ENCODE measurements at places on chromosomes 2 and 18.

GRCh38 chr2:149258531-149258930 lies 71.9 kb upstream of the LYPD6 start:
- DNase-seq: no peak

GRCh38 chr2:239479471-239479870 lies 78.7 kb upstream of the HDAC4 start:
- DNase-seq: no peak

DNA sequence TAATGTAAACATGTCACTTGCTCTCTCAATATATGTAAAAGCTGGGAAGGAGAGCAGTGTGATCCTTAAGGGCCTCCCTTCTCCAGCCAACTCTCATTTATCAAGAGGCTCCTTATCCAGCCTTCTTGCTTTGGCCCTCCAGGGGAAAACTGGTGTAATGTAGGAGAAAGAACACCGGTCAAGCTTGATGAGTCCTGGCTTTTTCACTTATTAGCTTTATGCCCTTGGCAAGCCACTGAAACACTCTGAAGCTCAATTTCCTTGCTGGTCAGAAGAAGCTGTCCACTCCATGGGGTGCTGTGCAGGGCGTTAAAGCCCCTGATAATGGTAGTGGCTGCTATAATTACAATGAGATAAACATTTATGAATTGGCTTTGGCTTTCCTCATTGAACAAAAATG lies 251.2 kb upstream of the RBBP8 start:
- no peak for DNase-seq

- no peak for DNase-seq
These were observed 143.1 kb downstream of the PTH2R start for GRCh38 chr2:208549546-208550158.

- no peak for DNase-seq
These were observed 252.1 kb downstream of the ZNF521 start for GRCh38 chr18:25099895-25100294.

DNA sequence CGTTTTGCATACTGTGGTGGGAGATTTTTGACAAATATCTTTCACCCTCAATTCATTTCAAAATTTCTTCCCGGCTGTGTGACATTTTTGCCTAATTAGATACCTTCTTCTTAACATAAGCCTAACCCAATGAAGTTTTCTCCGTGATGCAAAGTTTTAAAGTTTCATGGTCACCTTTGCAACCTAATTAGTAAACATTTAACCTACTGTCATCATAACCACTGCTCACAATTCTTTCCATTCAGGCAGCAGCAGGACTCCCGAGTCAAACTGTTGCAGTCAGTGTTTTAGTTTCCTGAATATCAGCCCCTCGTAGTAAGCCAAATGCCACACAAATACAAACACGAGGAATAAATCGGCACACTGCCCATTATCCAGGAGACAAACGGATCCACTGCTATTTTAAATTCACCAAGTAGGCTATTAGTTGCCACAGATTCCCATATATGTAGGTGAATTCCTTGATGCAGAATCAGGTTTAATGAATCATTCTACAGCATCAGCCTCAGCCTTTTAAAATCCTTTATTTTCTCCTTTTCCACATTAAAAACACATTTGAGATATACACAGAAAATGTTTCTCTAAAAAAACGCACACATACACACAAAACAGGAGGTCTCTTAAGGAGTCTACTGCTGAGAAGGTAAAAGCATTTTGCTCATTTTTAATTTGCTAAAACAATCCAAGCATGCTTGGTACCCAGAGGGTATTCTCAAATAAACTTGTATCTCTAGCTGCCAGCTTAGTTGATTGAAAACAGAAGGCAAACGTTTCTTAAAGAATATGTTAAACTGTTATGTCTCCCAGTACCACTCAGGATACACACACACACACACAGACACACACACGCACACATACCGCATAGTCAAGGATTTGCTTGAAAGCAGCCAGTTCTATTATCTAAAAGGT lies 106.5 kb upstream of the KCTD1 start:
- DNase-seq: no peak

GRCh38 chr18:43916984-43917383 lies 639.7 kb upstream of the SYT4 start:
- DNase-seq: no peak

- no peak for DNase-seq
These were observed 461 bp downstream of the PRADC1 start for GRCh38 chr2:73232403-73233153.

DNA sequence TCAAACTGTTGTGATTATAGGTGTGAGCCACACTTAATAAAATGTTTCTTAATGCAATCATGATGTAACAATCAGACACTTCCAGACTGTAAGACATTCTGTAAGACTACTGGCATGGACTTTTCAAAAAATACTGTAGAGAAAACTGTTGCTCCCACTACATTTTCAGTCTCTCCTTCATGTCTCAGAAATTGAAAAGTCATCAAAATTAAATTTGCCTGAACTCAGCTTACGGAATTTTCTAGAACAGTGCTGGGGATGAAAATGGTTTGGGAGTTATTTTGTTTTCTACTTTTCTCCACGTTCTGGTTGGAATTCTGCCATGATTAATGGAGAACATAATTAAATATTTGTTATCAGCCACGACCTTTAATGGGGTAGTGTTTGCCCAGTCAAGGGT lies 26.8 kb upstream of the TACR1 start:
- no peak for DNase-seq

DNA sequence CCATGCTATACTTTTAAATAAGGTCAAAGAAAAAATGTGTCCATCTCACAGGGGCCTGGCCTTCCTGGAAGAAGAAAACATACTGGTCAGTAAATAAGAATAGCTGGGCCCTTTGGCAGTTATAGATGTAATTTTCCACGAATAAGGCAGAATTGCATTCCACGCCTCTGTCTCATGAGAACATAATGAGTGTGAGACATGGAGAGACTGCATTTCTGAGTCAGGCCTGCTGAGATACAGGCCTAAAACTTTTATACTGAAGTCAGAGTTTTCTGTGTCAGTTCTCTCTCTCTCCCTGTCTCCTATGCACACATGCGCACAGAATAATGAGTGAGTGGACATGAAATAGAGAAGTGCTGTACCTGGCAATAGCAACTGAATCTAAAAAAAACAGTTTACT lies 20.4 kb upstream of the IL1R1 start:
- no peak for DNase-seq

DNA sequence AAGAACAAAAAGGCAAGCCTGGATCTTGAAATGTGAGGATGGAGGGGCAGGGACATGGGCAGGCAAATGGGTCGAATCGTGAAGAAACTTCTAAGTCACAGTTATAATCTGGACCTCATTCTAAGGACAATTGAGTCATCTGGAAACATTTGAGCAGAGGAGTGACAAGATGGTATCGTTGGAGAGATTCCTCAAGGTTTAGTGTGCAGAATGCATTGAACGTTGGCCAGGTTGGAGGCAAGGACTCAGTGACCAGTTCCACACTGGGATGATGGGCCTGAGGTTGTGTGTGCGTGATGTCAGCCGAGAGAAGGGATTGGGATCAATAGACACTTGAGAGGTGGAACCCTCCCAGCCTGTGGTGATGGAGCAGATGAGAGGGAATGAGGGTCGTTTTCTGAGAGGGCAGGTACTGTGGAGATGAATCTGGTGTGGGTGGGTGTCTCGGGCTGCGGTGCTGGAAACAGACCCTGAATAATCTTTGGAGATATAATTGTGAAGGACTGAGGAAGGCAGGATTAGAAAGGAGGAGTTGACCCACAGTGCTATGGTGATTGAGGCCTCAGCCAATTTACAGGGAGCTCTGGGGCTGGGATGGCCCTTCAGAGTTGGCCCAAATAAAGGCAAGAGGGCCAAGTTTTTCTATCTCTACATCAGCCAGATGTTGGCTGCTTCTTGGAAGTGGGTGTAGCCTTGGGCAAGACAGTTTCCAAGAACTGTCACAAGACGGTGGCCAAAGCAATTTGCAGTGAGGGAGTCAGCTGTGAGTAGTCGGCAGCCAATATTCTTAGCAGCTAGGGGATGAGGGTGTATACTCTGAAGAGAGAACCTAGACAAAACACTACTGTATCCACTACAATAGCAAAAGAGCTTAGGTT lies 5.8 kb upstream of the ZNF532 start:
- DNase-seq: no peak

DNA sequence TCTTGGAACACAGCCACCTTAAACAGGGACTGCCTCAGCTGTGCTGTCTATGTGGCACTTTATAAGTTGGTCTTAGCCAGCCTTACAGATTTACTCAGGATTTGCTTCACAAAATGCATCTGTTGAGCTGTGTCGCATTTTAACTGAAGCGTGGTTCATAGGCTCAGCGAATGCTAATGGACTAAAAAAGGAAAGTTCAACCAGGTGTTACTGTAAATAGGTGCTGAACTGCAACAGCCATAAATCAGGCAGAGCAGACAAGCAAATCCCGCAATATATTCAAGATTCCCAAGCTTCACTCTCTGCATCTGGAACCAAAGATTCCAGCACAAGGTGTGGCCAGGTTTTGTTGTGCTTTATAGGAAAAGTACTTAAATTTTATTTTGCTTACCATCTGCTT lies 130.0 kb downstream of the EPHA4 start:
- DNase-seq: no peak

GRCh38 chr2:11598228-11598731 lies 64.4 kb downstream of the GREB1 start:
- DNase-seq: no peak

DNA sequence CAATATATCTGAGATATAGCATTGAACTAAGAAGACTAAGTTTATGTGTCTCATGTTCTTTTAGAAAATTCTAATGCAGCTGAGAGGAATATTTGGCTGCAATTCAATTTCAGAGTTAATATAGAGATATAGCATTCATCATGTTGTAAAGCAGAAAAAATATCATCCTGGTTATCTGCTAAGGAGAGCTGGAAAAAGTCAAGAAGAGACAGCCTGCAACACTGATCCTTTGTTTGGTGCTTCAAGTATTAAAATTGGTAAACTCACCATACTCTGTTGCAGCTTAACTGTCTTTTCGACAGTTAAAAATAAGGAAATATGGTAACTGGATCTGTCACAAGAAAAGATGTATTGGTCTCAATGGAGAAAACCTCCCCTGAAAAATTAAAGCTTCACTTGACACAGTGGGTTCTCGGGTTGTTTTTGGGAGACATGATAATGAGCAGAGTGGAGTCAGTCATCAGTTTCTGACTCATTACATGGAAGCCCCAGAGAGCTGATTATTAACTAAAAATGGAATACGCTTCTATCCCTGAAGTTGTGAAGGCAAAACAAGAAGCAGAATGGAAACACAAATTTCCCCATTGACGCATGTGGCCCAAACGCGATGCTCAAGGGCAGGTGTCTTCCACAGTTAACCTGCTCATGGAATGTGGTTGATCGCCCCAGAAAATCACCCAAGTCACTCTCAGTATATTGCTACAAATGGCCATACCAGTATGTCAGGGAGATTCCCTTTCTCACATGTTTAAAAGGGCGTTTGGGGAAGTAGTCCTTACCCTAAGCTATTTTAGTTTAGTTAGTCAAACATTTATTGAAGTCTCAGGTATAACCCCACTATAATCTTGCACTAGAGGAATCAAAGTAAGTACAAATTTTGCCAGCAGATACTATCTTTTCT lies 8.2 kb downstream of the BCL2 start:
- DNase-seq: no peak

GRCh38 chr2:237517990-237518389 lies 30.9 kb downstream of the MLPH start:
- no peak for DNase-seq

- no peak for DNase-seq
These were observed 30.6 kb downstream of the SCN3A start for GRCh38 chr2:165173215-165173614.

DNA sequence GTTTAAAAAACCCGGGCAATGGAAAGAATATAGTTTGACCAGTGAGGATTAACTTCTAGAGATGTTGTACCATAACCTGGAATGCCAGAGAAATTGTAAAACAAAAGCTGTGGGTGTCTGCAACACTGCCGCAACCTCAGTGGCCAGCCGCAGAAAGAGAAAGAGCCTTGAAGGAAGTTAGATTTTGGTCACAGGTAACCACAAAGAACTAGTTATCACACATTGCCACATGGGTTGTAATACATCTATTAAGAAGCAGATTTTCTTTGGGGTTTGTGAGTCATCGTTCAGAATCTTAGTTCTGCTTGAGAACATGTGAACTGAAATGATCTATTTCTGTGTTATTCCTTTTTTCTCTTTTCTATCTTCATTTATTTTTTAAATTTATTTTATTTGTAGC lies 222.9 kb upstream of the AGAP1 start:
- DNase-seq: peak; percentile 13

- DNase-seq: no peak
These were observed 482.8 kb upstream of the KLHL29 start for GRCh38 chr2:22902180-22902550.

- no peak for DNase-seq
These were observed 117.7 kb downstream of the MEMO1 start for GRCh38 chr2:31893094-31893493.

GRCh38 chr2:66323406-66323805 lies 111.5 kb upstream of the MEIS1 start:
- no peak for DNase-seq

GRCh38 chr18:63306819-63307550 lies 12.6 kb downstream of the BCL2 start:
- DNase-seq: no peak

DNA sequence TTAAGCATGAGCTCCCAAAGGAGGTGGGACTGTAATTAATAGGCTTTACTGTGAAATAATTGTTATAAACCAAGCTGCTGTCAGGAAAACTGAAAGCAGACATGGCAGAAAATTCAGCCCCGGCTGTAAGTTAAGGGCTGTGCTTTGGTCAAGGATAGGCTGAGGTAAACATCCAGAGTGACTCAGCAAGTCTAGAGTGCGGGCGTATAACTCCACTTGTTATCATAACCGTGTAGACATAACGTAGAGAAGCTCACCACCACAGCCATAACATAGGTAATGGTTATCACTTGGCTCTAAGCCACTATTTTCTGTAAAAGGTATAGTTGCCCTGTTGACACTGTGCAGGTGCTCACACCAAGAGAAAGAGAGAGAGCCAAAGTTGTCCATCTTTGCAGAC lies 316.8 kb downstream of the DCDC2C start:
- no peak for DNase-seq

DNA sequence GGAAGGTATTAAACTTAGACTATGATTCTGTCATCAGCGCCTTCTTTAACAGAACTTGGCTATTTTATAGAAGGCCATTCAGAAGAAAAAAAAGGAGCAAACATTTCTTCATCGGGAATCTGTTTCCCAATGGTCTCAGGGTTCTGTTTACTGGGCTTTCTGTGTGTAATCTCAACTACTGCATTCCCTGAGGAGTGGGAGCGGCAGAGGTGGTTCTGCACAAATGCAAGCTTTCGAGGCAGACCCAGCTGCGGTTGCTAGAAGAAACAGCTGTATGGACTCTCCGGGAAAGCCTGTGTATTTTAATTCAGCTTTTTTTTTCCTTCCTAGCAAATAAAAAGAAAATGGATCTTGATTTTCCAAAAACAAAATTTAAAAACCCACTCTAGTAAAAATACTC lies 250.7 kb downstream of the NAPG start:
- DNase-seq: no peak

DNA sequence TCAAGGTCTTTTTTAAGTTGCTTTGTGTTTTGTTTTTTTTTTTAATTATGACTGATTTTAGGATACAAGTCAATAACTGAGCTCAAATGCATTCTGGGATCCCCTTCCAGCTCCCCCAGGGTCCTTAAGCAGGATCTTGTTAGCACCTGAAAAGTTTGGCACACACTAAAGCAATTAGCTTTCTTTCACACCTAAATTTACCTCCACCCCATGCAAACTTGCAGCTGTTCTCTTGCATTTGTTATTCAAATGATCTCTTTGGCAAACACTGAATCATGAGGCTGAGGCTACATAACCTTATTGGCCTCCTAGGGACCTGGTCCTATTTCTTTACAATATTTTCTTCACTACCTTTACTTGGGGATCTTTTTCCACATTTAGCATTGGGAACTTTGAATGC lies 2026.1 kb upstream of the CELF4 start:
- DNase-seq: no peak
